ENCODE measurements at places on chromosomes 7 and 10. TPM values are rescaled to one million over a fixed set of nuclear protein-coding genes. Genes with fewer than 3 reads are reported as not detected.

Gene CFAP69
- total RNA-seq = 5.5 TPM

GRCh38 chr10:69895759-69896158 is 94.1 kb downstream of the COL13A1 start:
- DNase-seq = peak; percentile 70

GRCh38 chr10:1299041-1299726 is 243.0 kb downstream of the WDR37 start:
- DNase-seq = no peak

Gene OR2A5
- total RNA-seq = 3.6 TPM

DNA sequence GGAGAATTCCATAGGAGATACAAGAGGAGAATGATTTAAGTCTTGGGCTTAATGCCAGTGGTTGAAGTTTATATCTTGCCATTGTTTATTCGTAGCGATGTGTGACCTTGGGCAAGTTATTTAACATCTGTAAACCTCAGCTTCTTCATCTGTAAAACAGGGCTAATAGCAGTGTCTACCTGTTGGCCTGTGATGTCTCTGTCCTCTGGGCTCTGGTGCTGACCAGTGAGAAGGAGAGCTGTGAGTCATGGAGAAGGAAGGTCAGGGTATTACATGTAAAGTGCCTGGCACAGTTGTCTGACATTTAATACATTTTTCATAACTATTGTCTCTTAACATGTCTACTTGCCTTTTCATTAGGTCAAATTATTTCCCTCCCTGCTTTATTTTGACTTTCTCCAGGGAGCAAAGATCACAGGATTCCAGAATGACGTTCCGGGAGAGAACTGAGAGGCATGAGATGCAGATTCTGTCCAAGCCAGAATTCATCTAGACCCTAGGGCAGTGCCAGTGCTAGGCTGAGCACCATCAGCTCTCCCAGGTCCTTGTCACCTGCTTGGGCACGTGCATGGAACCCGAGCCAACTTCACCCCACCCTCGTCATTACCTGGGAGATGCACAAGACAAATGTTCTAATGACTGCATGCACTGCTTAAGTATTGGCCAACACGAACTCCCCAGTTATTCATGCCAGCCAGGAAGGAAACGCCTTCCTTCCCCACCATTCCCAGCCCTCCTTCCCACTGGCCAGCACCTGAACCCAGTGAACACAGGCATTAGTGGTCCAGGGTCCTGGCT is 187.9 kb downstream of the DPY19L1 start:
- no peak for DNase-seq

GRCh38 chr7:2880874-2881533 is 36.9 kb upstream of the GNA12 start:
- DNase-seq = peak; percentile 45

Gene VDAC2
- 77.3 TPM for total RNA-seq

DNA sequence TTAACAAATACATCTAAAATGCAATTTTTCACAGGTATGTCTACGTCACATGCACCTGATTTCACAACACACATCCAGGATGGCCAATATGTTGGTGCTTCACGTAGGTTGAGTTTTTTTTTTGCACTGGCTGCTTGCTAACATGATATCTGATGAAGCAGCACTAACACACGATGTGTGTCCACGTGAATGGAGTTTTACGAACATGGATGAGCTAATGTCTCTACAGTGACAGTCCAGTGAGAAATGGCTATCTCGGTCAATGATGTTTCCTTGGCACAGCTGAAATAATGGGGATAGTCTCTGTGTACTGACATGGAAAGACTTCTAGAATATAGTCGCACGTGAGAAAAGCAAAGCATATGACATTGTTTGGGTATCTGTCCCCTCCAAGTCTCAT is 563.9 kb upstream of the ADARB2 start:
- DNase-seq = no peak
